SW 1271 (cell line): ENCODE measurements at places on chromosomes 11 and 22.

GRCh38 chr22:44380756-44381486, 68.2 kb upstream of the SHISAL1 start:
- DNase-seq = no peak

- DNase-seq = no peak
Observed at GRCh38 chr11:102465696-102466095, 13.1 kb upstream of the TMEM123 start.

- no peak for DNase-seq
Observed at GRCh38 chr11:612201-612960, 3.4 kb downstream of the IRF7 start.

GRCh38 chr22:37182949-37183245, 5.2 kb downstream of the C1QTNF6 start:
- no peak for DNase-seq

GRCh38 chr11:6251990-6252473, 7.6 kb upstream of the CCKBR start:
- DNase-seq = no peak

DNA sequence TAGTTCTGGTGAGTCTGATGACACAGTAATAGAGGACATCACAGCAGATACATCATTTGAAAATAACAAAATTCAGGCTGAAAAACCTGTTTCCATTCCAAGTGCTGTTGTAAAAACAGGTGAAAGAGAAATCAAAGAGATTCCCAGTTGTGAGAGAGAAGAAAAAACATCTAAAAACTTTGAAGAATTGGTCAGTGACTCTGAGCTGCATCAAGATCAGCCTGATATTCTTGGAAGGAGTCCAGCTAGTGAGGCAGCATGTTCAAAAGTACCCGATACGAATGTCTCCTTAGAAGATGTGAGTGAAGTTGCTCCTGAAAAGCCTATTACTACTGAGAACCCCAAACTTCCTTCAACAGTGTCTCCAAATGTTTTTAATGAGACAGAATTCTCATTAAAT, 38.7 kb downstream of the RTN3 start:
- DNase-seq = no peak

DNA sequence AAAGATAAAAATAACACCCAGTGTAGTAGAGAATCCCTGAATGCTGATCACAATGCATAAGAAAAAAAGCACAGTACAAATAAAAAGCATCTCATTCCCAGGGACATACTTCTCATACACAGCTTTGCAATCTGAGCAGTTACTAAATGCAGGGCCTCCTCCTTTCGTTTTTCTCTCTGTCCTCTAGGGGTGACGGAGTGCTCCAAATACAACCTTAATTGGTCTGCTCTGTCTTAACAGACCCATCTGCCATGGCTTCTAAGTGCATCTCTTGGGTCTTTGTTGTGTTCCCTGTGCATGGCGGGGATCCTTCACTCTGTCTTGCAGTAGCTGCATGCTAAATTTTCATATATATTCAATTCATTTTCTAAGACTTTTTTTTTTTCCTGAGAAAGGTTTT, 1114.2 kb upstream of the RAG2 start:
- no peak for DNase-seq

DNA sequence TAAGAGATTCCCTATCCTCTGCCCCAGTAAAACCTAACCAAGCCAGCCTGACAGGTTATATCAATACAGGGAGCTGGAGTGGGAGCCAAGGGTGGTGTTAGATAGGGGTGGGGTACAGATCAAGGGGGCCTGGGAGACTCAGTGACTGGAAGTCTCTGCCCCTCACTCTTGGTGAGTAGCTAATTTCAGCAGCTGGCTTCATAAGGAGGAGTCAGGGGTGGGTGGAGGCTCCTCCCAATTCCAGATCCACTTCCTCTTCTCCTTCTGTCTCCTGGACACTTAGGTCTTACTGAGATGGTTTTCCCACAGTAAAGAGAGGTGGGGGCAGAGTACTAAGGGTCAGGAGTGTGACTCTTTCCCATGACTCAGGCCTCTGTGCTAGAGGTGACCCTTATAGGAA, 1.1 kb upstream of the VSIG2 start:
- DNase-seq = no peak

DNA sequence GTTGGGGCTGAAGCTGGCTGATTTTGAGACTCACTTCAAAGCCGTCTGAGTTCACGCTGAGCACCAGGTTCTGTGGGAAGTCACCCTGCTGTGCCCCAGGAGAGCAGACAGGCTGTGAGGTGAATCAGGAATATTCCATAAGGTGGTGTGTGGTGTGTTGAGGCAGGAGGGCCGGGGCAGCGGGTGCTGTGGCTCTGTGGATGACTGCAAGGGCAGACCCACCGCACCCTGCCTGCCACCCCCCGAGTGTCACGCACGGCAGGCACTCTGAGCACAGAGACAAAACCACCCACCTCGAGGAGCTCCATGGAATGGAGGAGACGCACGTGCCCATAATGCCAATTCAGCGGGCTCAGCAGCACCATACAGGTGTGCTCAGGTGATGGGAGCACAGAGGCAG, 147.8 kb downstream of the PKNOX2 start:
- no peak for DNase-seq

- no peak for DNase-seq
Observed at GRCh38 chr11:68127714-68128681, 6.8 kb upstream of the CHKA start.

GRCh38 chr22:50084080-50084477, 1.1 kb downstream of the MLC1 start:
- no peak for DNase-seq

GRCh38 chr22:26534171-26534855, 22.0 kb upstream of the TFIP11 start:
- no peak for DNase-seq

- DNase-seq = no peak
Observed at GRCh38 chr11:27839226-27839913, 139.1 kb upstream of the BDNF start.

- DNase-seq = no peak
Observed at GRCh38 chr11:123683428-123684170, 29.2 kb upstream of the SCN3B start.

DNA sequence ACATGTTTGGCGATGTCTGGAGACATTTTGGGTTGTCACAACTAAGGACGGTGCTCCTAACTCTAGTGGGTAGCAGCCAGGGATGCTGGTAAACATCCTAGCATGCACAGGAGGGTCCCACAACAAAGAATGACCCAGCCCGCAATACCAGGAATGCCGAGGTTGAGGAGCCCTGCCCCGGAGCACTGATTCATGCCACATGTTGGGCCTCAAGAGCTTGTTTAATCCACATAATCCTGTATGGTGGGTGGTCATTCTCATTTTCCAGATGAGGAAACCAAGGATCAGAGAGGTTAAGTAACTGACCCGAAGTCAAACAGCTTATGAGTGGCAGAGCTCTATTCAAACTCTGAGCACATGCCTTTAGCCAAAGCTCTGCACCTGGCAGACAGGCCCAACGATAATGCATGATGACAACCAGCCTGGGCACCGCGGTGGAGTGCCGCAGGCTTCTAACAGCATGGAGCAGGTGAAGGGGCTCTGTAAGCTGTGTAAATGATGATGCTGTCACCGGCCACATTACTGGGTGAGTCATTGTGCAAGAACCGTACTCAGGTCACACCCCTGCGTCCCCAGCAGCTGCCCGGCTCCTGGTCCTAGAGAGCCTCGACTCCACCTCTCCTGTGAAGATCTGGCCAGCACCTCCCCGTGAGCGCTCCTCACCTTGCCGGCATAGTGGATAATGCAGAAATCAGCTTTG, 58.6 kb downstream of the APOL1 start:
- DNase-seq = no peak

GRCh38 chr11:128479144-128479543, 108.2 kb downstream of the ETS1 start:
- no peak for DNase-seq

GRCh38 chr11:133269267-133269666, 263.0 kb downstream of the OPCML start:
- DNase-seq = no peak

DNA sequence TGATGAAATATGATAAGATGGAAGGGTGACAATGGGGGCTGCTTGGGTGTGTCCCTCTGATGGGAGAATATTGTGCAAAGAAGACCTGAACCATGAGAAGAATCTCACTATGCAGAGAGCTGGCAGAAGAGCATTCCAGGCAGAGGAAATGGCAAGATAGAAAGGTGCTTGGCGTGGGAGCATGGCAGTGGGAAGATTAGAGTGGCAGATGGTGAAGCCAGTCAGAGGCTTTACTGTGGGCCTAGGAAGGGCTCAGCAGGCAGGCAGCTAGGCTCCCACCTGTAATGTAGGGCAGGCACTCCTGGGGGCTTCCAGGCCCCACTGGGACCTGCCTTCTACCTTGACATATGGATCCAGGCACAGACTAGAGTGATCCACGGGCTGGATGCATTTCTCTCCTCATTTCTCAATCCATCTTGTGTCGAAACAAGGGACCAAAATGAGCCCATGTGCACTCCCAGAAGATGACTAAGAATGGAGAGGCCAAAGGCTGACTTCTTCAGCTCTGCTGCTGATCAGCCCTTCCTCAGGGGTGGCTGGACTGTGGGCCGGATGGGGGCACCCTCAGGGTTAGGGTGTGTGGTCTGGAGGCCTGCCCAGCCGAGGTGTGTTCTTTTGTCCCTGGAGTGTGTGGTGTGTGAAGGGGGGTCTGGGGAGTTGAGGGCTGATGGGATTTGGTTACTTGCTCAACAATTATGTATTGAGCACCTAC, 88.3 kb downstream of the TSPAN18 start:
- DNase-seq = no peak

DNA sequence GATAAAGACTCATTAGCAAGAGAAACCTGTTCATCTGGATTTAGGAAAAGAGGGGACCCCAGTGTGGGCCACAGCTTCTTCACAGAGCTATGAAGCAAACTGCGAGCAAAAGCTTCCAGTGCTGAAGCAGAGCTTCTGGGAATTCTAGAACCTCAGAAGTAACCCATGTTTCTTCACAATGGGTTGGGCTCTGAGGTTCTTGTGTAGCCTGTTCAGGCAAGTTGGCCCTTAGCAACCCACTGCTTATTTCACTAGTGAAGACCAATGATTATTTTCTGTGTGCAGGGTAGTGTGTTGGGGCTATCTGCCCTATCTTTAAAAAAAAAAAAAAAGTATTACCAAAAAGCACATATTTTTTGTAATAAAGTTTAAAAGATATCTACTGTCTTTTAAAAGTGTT, at the start of gene ACRV1:
ACRV1 (minus strand) TSS at position 101 of the 400 bp plus-strand sequence; CDS start at position 34, 67 bp downstream.
- DNase-seq = no peak
